ENCODE measurements at places on chromosomes 13 and 19. TPM values are rescaled to one million over a fixed set of nuclear protein-coding genes. Genes with fewer than 3 reads are reported as not detected.

Gene POSTN
- 13.6 TPM for total RNA-seq

Gene NDUFS7
- total RNA-seq = 57.3 TPM

Gene SYCN
- total RNA-seq = not detected

Gene SBK2
- not detected for total RNA-seq

Gene LGALS14
- total RNA-seq = not detected

Gene SIGLEC9
- total RNA-seq = 0.22 TPM

Gene KRTDAP
- total RNA-seq = not detected

Gene PSG11
- not detected for total RNA-seq

Gene KISS1R
- total RNA-seq = 0.14 TPM

Gene AMH
- 1.1 TPM for total RNA-seq

Gene TNNT1
- 2.8 TPM for total RNA-seq

Gene C5AR1
- total RNA-seq = 0.29 TPM

Gene C19orf67
- not detected for total RNA-seq

Gene ZNF480
- 5.0 TPM for total RNA-seq

Gene GIPC3
- total RNA-seq = under 0.01 TPM
